IPS-NIHi11 (cell line): ENCODE measurements at places on chromosomes 2 and 18.

GRCh38 chr2:224528171-224528570 lies 57.0 kb downstream of the CUL3 start:
- DNase-seq = no peak

DNA sequence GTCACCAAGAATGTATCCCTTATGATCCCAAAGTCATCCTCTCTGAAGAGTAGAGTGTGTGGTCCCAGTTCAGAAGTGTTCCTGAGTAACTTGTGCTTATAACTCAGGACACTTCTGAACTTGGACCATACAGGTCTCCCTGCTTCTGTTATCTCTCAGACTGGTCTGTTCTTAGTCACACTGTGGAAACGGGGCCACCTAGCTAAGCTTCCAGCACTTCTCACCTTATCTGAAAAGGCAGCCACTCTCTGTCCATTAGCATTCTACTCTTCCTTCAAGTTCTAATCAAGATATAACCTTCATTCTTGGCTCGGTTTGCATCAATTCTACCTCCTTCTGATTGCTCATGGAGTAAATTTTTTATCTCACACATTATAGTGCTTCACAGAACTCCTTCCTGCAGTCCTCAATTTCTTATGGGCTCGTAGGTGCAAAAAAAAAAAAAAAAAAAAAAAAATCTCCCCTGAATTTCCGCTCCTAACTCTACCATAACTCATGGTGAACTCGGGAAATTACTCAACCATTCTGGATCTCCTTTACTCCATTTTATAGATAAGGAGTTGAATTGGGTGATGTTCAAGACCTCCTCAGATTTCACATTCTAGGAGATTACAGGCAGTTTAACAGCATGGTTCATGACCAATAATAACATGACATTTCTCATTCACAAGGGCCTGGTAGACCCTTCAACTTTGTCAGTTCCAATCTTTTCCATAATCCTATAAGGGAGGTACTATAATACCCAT lies 108.4 kb downstream of the TACR1 start:
- no peak for DNase-seq

GRCh38 chr18:48139431-48140347 lies 209.2 kb upstream of the SMAD2 start:
- DNase-seq = peak; percentile 47

DNA sequence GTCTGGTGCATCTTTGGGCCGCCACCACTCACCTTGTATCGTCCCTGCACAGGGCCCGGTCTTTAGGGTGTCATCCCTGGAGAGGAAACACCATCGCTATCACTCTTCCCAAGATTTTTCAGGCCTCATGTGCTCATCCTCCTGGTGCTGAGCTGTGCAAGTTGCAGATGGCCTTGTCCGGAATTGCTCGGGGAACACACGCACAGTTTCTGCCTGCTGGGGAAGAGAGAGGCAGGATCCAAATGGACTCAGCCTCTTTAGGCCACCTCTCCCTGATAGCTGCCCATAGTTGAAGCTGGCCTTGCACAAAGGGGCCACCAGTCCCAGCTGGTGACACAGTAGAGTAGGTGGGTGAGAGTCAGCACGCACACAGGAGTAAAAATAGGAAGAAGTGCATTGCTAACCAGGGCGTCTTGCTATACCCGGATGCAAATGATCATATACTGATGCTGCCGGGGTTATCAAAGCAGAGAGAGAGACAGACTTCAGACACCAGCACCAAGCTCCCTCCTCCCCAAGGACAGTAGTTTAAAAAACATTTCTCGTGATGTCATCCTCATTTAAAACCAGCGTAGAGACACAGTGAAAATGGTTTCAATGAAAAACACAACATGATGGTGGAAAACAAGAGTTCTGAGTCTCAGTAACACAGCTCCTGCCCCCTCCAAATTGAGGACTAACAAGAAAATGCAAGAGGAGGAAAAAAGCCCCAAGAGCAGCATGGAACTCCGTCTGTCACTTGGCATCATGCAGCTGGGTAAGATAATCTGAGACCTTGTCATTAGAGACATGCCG lies 147.5 kb upstream of the NCK2 start:
- DNase-seq = no peak

GRCh38 chr2:54061272-54061671 lies 54.1 kb upstream of the ACYP2 start:
- DNase-seq = no peak

GRCh38 chr2:191222507-191222906 lies 22.7 kb upstream of the MYO1B start:
- DNase-seq = no peak

- no peak for DNase-seq
These were observed 105.3 kb downstream of the GORASP2 start for GRCh38 chr2:171034315-171034714.

GRCh38 chr2:3645745-3646389 lies 12.1 kb upstream of the ALLC start:
- no peak for DNase-seq

GRCh38 chr2:81675641-81676040 lies 1371.1 kb upstream of the LRRTM1 start:
- DNase-seq = no peak

- DNase-seq = peak; percentile 87
These were observed 29.2 kb upstream of the TEX44 start for GRCh38 chr2:231563378-231563961.

DNA sequence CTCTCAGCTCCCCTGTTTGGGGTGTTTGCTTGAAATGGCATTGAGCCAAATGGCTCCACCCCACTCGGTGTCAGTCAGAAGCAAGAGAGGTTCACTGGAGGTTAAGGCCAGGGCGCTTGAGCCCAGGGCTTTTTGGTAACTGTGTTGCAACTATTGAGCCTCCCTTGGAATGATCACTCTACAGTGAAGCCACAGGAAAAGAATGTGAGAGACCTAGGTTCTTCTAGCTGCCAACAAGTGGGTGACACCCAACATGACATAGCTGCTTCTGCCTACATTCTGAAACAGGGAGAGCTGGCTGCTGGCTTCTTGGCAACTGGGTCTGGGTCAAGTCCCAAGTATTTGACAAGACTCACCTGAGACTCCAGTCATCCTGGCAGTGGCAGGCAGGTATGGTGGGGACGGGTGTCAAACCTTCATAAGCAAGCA lies 7.1 kb upstream of the GRHL1 start:
- no peak for DNase-seq

- no peak for DNase-seq
These were observed 41.5 kb downstream of the CWC22 start for GRCh38 chr2:179965291-179966258.

DNA sequence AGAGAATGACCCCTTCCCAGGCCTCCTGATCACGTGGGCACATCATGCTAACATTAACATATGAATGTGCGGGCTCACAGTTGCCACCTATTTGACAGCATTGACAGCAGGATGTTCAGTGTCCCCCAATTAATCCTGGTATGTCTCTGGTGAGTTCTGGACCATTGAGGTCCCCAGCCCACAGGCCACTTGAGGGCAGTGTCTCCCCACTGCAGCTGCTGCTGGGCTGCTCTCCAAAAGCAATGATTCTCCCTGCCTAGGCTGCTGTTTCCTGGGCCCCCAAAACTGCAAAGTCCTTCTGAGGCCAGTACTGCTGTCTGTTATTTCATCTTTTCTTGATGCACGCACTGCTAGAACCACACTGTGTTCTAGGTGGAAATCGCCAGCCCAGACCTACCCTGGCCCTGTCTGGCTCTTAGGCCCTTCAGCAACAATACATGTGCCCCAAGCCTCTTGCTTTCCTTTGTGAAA lies 52.7 kb upstream of the MAPK4 start:
- peak; percentile 81 for DNase-seq

- no peak for DNase-seq
These were observed 625.6 kb downstream of the EPHA4 start for GRCh38 chr2:220946552-220946951.

DNA sequence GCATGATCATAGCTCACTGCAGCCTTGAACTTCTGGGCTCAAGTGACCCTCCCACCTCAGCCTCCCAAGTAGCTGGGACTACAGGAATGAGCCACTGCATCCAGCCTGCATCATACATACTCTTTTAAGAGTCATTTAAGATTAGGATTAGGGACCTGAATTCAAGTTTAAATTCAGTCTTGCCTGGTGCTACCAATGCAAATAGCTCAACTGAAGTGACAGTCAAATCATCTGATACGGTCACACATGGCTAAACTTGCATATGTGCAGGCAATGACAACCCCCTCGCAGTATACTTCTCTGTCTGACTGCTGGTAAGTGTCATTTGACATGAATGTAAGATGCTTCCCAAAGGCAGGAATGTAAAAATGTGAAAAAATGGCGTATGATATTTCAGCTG lies 31.8 kb upstream of the TMEM131 start:
- no peak for DNase-seq

- DNase-seq = no peak
These were observed 11.9 kb upstream of the NMUR1 start for GRCh38 chr2:231542136-231542535.

DNA sequence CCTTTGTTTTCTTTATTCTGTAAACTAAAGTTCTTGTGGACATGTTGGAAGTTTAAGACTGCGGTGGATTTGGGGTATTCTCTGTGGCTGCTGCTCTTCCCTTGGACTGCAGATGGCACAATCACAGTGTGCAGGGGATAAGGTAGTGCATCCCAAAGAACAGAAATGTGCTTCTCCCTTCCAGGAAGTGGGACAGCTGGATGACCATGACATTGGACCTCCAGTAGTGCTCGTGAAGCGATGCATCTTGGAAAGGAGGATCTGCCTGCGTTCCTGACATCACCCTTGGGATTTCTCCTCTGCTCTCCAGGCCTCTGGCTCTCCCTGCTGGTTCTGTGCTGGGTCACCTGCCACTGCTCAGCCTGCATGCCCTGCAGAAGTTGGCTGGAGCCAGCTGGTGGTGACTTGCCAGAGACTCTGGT lies 109.9 kb downstream of the SLC4A3 start:
- DNase-seq = peak; percentile 49

DNA sequence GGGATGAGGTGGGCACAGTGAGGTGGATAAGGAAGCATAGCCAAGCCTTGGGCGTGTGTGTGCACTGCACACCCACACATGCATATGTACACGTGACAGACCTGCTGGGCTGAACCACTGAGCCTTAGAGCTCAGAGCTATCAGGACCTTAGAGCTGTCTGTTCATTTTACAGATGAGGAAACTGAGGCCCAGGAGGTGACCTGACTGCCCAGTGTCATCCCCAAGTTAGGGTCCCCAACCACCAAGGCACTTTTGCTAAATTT lies 8.2 kb upstream of the SNED1 start:
- DNase-seq = no peak

DNA sequence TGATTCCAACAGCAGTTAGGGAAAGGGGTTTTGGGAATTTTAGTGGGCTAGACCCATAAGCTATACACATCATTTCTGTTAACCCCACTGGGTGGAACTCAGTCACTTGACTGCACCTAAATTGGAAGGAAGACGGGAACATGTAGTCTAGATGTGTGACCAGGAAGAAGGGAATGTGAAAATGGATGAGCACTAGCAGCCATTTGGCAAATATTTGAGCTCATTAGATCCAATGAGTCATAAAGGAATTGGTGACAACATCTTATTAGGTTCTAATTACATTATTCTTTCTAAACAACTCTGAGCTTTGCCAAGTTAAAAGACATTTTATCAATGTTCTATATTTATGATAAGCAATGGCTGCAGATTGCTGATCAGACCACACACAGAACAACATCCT lies 400.6 kb downstream of the IRS1 start:
- DNase-seq = no peak

DNA sequence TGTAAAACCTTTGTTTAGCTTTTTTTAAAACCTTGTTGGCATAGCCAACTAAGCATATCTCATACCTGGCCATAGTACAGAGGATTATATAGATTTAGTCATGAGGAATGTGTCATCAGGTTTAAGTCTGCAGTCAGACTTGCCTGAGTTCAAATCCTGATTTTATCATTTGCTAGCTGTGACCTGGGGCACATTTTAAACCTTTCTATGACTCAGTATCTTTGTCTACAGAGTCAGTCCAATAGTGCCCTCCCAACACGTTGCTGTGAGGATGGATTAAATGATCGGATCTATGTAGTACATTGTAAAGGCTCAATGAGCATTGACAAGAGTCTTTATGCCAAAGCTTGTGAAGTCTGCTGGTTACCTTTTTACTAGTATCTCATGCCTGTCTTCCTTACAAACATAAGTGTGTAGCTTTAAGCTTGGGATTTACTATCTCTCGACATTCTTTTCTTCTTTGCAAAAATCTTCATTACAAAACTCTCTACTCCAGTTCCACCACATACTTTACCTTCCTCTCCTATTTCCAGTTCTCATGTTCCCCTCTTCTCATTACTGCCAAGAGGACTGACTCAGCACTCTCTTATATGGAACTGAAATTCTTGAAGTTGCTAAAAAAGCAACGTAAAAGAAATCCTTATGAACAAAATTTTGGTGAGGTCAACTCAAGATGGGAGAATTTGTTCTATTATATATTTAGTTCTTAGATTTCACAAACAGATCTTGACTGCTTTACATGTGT lies 68.1 kb upstream of the RBMS1 start:
- no peak for DNase-seq

- no peak for DNase-seq
These were observed 74.4 kb upstream of the SCN7A start for GRCh38 chr2:166568409-166568808.

DNA sequence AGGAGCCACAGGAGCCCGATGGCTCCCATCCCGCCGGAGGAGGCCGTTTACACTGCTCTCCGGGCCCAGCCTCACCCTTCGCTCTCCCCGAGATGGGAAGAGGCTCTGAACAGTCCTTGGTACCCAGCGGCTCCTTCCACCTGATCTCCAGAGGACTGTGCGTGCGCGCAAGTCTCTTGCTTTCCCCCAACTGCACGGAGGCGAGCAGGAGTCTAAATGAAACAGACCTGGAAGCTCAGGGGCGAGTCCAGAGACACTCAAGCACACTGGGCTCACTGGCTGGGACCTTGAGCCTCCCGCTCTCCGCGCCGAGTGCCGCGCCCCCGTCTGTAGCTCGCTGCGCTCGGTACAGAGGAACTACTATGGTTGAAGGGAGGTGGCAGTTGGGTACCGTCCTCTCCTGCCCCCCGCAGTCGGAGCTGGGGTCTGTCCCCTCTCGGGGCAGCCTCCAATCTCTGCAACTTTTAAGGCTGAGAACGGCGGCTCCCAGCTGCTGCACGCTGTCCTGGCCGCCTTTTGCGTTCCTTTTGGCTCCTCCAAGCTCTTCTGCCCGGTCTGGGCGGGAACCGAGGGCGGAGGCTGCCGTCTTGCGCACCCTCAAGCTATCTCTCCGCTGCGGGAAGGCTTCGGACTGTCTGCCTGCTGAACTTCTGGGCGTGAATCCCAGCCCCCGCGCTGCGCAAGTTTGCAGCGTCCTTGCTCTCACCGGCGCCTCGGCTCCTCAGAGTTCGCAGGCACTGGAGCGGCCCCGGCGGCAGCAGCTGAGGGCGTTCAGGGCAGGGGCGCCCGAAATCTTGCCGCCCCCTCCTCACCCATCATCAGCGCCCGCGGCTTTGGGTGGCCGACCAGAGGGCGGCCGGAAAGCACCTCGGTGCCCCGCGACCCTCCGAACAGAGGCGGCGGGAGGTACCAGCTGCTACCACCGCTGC lies 491 bp downstream of the ALK start:
- no peak for DNase-seq
